T-helper 17 cell (primary cell): ENCODE measurements at places on chromosomes 1 and 21. TPM values are rescaled to one million over a fixed set of nuclear protein-coding genes. Genes with fewer than 3 reads are reported as not detected.

DNA sequence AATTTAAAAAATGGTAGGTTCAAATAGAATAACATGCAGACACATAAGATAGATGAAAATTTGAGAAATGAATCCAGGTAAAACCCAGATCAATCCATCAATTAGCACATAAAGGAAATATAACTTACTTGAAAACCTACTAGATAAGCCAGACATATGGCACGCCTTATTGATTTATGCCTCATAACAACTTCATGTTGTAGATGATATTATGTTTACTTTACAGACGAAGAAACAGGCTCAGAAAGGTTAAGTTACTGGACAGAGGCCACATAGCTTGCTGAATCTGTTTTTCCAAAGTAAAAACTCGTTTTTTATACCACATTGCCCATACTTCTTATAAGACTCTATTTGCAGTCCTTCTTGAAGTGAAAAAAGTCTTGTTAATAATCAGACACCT lies 22.1 kb upstream of the NCF2 start:
- DNase-seq, result no peak
- no peaks in the 10 kb centered on the region for H3K27me3 ChIP-seq
- H3K36me3 ChIP-seq, result no peaks in the 10 kb centered on the region
- no peak overlapping the region for H3K27ac ChIP-seq

- no peaks in the 10 kb centered on the region for H3K36me3 ChIP-seq
- no peak overlapping the region for H3K4me3 ChIP-seq
- DNase-seq, result no peak
- H3K27ac ChIP-seq, result no peak overlapping the region
Measured at GRCh38 chr1:68808351-68808750, 311.5 kb upstream of the DEPDC1 start.

GRCh38 chr1:169129109-169129784 lies 22.8 kb downstream of the ATP1B1 start:
- DNase-seq, result no peak
- peaks cover 4% of the 10 kb centered on the region for H3K36me3 ChIP-seq
- H3K4me1 ChIP-seq, result no peaks in the 10 kb centered on the region
- peak overlapping the region; percentile 65 for H3K27ac ChIP-seq
- H3K27me3 ChIP-seq, result no peaks in the 10 kb centered on the region

DNA sequence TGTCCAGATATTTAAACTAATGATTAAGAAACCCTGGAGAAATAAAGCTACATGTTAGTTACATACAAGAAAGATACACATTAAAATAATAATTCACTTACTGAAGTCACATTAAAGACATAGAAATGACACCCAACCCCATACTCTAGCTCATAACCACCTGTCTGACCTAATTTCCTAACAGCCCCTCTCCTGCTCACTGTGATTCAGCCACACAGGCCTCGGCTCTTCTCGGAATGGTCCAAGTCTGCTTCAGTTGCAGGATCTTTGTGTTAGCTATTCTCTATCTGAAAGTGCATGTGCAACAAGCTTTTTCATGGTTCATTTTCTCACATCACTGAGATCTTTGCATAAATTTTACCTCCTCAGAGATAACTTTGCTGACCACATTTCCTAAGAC lies 209.8 kb downstream of the TM2D1 start:
- DNase-seq, result no peak
- no peak overlapping the region for H3K4me3 ChIP-seq
- peaks cover 2% of the 10 kb centered on the region for H3K36me3 ChIP-seq
- H3K27me3 ChIP-seq, result peaks cover 35% of the 10 kb centered on the region
- H3K27ac ChIP-seq, result no peak overlapping the region

DNA sequence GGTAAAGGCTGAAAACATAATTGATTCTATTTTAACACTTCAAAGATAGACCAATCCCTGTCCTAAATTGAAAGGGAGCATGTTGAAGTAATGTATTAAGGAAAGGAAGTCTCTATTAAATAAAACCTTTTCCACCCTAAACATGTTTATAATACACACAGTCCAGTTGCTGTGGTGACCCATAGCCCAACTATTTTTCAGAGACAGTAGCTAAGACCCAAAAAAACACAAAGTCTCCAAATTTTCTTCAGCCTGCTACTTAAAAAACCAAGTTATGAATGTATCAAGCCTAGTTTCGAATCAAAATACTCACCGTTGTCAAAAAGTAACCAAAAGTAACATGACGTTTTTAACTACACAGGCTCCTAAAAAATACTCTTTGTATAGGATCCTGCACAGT lies 1.6 kb downstream of the ELK4 start:
- H3K27me3 ChIP-seq, result no peaks in the 10 kb centered on the region
- H3K27ac ChIP-seq, result peak overlapping the region; percentile 94
- peaks cover 25% of the 10 kb centered on the region for H3K4me1 ChIP-seq
- DNase-seq, result no peak
- peaks cover 3% of the 10 kb centered on the region for H3K36me3 ChIP-seq

DNA sequence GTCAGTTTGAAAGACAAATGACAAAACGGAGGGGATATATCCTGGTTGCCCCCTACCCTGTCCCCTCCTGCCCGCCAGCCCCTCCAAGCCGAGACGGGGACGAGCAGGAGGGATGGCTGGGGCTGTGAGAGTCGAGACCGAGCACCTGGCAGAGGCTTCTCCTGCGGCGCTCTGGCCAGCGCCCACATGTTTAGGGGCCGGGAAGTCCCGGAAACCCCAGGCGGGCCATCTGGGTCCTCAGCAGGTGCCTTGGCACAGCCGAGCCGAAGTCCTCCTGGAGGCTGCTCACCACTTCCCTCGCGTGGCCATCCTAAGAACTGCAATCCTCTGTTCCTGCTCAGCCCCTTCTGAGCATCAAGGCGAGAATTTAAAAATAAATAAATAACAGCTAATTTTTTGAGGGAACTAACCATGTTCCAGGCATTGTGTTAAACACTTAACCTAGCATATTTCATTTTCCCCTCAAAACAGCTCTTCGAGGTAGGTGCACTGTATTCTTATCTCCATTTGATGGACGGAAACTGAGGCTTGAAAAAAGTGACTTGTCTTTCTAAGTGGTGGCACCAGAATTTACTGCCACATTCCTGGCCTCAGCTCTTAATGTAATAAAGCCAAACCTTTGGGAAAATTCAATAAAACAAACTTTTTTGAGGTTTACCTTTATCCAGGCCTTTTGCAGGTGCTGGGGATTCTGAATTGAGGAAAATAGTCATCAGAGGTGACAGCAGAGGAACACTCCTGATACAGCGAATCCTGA lies 3.5 kb upstream of the RIMS3 start:
- DNase-seq, result peak; percentile 74
- H3K27ac ChIP-seq, result no peak overlapping the region

- H3K4me3 ChIP-seq, result peak overlapping the region; percentile 82
- DNase-seq, result no peak
- H3K4me1 ChIP-seq, result peaks cover 42% of the 10 kb centered on the region
Measured at GRCh38 chr1:12064073-12064969, 1.2 kb downstream of the TNFRSF8 start.

- H3K4me1 ChIP-seq, result no peaks in the 10 kb centered on the region
- no peak overlapping the region for H3K27ac ChIP-seq
- H3K27me3 ChIP-seq, result peaks cover 11% of the 10 kb centered on the region
- H3K36me3 ChIP-seq, result no peaks in the 10 kb centered on the region
Measured at GRCh38 chr1:108816049-108816893, 40.6 kb downstream of the AKNAD1 start.

GRCh38 chr1:52190500-52191252 lies 48.8 kb downstream of the ZFYVE9 start:
- peaks cover 3% of the 10 kb centered on the region for H3K4me1 ChIP-seq
- no peaks in the 10 kb centered on the region for H3K27me3 ChIP-seq
- H3K4me3 ChIP-seq, result no peak overlapping the region
- H3K36me3 ChIP-seq, result no peaks in the 10 kb centered on the region

GRCh38 chr1:93801471-93801870 lies 77.5 kb downstream of the DNTTIP2 start:
- H3K4me3 ChIP-seq, result no peak overlapping the region
- DNase-seq, result no peak
- H3K27me3 ChIP-seq, result peaks cover 15% of the 10 kb centered on the region
- H3K4me1 ChIP-seq, result no peaks in the 10 kb centered on the region
- H3K27ac ChIP-seq, result no peak overlapping the region

DNA sequence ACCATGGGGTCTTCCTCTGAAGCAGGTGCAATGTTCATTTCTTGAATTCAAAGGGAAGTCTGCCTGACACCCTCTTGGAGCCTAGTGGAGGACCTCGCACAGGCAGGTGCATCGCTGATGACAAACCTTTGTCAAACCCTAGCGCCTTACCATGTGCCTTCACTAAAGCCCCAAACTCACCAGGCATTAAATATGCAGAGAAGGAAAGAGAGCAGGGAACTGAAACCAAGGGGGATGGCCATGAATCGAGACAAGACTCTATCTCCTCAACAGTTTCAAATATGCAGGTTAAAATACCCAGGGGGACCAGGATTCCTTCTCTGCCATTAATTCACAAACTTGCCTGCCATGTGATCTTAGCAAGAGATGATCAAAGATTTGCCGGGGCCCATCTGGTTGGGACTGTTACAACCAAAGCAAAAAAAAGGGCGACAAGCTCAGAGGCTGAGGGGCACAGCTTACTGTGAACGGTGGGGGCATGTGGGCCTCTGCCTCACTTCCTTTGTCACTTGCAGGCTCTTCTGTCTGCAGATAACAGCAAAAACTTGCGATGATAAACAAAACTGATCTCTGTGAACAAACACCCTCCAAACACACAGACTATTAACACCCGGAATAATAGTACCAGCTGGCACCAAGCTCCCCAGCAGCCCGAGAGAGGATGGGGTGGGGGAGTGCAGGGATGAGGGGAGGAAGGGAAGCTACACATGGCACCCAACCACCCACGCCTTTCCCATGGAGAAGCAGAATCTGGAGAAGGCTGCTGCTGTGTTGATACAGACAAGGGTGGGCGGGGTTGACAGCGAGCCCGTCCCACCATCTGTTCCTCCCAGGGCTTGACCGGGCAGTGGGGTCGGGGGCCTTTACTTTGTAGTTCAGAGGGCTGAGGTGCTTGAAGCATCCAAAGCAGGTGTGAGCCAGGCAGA lies 33.9 kb downstream of the TMEM63A start:
- H3K4me1 ChIP-seq, result peaks cover 40% of the 10 kb centered on the region
- no peak for DNase-seq
- peaks cover 2% of the 10 kb centered on the region for H3K36me3 ChIP-seq
- H3K27ac ChIP-seq, result peak overlapping the region; percentile 90
- no peaks in the 10 kb centered on the region for H3K27me3 ChIP-seq

- no peak overlapping the region for H3K4me3 ChIP-seq
- no peak overlapping the region for H3K27ac ChIP-seq
- no peaks in the 10 kb centered on the region for H3K4me1 ChIP-seq
Measured at GRCh38 chr1:171366085-171366484, 52.1 kb downstream of the FMO4 start.

DNA sequence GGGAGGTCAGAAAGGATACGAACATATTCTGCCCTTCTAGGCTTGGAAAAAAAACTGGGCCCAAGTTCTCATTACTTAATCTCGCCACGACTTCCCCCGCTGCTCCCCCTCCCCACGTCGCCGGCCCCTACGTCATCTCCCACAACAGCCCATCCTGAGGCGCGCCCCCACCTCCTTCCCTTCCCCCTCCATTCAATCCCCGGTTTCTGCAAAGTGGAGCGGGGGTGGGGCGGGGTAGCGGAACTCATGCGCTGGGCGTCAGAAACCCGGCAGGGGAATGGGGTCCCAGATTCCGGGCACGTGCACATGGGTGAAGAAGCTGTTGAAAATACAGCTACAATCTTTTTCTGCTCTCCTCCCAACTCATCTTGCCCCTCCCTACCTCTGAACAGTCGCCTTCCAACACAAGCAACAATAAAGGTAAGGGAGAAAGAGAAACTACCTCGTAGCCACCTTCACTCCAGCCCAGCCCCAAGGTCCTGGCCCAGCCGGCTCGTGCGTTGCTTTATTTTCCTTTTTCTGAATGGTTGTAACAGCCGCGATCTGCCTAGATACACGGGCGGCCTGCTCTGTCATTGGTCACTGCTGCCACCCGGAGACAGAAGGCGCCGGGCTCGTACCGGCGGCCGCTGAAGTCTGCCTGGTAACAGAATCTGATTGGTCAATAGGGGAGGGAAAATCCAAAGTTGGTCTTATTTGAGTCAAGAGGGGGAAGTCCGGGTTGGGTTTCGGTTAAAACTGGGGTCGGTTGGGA lies at the start of gene RFX5:
TSS of gene RFX5 (minus strand) at position 484 of the 754 bp plus-strand sequence. CDS start 932 bp downstream, outside the sequence.
- DNase-seq, result peak; percentile 86
- H3K4me3 ChIP-seq, result peak within 1 kb of the TSS; percentile 99
- H3K36me3 ChIP-seq, result peaks cover 13% of the 10 kb centered on the region
- no peaks in the 10 kb centered on the region for H3K27me3 ChIP-seq

GRCh38 chr1:6950001-6950765 lies 164.9 kb downstream of the CAMTA1 start:
- no peaks in the 10 kb centered on the region for H3K4me1 ChIP-seq
- peaks cover 35% of the 10 kb centered on the region for H3K27me3 ChIP-seq
- no peak for DNase-seq
- peaks cover 2% of the 10 kb centered on the region for H3K36me3 ChIP-seq

DNA sequence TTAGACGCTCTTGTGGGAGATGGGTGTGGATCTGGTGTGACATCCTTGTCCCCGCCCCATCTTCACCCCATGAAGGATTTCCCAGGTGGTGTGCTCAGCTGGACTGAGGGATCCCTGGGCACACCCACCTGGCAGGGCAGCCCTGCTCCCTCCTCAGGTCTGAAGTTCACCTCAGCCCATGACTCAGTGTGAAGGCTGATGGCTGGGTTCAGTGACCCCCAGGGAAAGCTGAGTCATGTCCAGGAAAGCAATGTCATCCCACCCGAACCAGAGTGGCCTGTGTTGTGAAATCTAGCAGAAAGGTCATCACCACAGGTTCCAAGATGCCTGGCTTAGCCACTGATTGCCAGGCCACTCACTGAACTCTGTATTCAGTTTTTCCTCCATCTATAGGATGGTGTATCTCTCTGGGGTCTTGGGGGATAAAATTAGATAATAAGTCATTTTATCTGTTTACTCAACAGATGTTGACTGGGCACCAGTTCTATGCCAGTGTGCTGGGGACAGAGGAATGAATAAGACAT lies 97.7 kb upstream of the JUN start:
- H3K36me3 ChIP-seq, result no peaks in the 10 kb centered on the region
- peaks cover 5% of the 10 kb centered on the region for H3K4me1 ChIP-seq
- H3K27ac ChIP-seq, result no peak overlapping the region
- H3K27me3 ChIP-seq, result peaks cover 17% of the 10 kb centered on the region
- no peak overlapping the region for H3K4me3 ChIP-seq
- no peak for DNase-seq

DNA sequence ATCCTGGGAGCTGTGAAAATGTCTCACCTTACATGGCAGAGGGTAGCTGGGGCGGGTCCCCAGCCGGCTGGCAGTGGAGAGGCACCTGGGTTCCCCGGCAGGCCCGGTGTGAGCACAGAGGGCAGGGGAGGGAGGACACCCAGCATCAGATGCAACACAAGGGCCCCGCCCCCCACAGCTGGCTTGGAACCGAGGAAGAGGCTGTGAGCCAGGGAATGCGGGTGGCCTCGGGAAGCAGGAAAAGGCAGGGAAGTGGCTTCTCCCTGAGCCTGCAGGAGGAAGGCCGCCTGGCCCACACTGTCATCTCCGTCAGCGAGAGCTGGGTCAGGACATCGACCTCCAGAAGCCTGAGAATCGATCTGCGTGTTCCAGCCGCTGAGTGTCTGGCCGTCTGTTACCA lies 87.3 kb downstream of the SIK1 start:
- H3K36me3 ChIP-seq, result no peaks in the 10 kb centered on the region
- peaks cover 12% of the 10 kb centered on the region for H3K27me3 ChIP-seq
- DNase-seq, result no peak
- no peak overlapping the region for H3K4me3 ChIP-seq
- no peaks in the 10 kb centered on the region for H3K4me1 ChIP-seq

The IL19 gene
- not detected for total RNA-seq

The PTBP2 gene
- 25.9 TPM for total RNA-seq

The TAS1R3 gene
- 0.72 TPM for total RNA-seq
